ENCODE measurements at places on chromosomes 2 and 18.

DNA sequence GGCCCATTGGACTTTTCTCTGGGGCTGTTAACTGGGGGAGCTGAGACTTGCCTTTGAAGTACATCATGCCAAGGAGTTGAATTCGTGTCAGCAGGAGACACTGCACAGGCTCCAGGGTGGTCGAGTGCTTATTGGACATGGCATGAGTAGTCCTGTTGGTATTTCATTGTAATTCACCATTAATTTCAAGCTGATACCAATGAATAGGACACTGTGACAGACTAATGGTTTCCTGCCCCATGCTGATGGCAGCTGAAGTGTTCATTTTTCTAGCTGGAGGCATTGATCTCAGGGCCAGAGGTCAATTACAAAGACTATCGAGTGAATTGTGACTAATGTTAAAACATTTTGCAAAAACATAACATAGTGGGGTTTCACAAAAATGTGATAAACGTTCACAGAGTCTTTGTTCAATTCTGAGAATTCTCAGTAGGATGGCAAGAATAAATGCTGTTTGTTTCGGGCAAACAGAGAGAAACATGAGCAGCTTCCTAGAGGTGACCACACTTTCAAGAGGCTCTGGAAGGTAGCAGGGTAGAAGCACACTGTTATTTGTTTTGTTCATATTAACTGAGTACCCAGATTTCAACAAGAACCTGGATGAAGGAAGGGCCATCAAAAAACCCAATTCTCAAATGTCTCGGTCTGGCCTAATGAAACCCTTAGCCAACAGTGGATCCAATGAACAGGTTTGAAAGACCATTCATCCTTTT lies 90.6 kb upstream of the ARL4C start:
- no peak for DNase-seq

DNA sequence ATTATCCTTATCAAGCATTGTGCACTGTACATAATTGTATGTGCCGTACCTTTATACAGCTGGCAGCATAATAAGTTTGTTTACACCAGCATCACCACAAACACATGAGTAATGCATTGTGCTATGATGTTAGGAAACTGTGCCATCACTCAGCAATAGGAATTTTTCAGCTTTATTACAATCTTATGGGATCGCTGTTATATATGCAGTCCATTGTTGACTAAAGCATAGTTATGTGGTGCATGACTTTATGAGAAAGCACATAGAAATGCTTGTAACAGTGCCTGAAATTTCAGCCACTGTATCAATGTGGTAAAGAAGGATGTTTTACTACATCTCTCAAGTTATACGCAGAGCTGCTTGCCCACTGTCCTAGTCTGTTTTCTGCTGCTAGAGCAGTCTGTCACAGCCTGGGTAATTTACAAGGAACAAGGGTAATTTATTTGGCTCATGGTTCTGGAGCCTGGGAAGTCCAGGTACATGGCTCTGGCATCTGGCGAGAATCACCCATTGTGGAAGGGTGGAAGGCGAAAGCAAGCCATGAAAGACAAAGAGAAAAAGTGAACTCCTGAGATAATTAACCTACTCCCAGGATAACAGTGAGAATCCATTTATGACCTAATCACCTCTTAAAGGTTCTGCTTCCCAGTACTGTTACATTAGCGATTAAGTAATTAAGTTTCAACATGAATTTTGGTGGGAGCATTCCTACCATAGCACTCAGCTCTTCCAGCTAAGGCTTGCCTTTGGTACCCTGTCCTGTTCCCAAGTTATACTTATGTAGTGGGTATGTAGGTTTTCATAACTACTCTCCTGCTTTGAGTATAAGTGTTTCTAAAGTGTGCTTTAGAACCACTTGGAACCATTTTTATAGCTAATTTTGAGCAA lies 4.6 kb downstream of the MAP3K20 start:
- DNase-seq = no peak

DNA sequence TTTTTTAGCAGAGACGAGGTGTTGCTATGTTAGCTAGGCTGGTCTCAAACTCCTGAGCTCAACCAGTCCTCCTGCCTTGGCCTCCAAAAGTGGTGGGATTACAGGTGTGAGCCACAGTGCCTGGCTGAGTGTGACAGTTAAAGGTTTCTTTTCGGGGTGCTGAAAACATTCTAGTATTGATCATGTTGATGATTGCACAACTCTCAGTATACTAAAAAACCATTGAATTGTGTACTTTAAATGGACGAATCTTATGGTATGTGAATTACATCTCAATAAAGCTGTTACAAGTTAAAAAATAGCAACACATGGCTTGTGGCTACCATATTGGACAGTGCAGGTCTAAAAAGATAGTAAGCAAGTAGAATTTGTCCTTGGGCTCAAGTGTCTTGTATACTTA lies 22.3 kb downstream of the PAPOLG start:
- no peak for DNase-seq

GRCh38 chr2:47346107-47346506 lies 56.8 kb upstream of the MSH2 start:
- DNase-seq = no peak

- DNase-seq = no peak
These were observed 456.5 kb downstream of the METTL4 start for GRCh38 chr18:2114765-2115164.

DNA sequence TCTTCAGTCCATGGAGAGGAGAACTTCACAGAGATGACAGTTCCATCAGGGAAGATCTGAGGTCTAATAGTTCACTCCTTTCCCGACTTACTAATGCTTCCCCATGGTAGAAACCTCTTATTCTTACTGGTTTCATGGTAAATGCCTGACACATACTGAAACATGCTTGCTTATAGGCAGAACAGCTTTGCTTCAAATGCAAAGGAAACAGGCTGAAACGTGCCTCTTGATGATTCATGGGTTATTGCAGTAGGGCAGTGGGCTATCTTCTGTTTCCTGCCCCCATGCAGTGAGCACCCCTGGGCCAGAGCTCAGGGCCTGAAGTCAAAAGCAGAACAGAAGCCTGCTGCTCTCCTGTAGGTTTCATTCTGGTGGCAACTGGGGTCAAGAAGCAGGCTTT lies 223.5 kb downstream of the RDH14 start:
- no peak for DNase-seq

DNA sequence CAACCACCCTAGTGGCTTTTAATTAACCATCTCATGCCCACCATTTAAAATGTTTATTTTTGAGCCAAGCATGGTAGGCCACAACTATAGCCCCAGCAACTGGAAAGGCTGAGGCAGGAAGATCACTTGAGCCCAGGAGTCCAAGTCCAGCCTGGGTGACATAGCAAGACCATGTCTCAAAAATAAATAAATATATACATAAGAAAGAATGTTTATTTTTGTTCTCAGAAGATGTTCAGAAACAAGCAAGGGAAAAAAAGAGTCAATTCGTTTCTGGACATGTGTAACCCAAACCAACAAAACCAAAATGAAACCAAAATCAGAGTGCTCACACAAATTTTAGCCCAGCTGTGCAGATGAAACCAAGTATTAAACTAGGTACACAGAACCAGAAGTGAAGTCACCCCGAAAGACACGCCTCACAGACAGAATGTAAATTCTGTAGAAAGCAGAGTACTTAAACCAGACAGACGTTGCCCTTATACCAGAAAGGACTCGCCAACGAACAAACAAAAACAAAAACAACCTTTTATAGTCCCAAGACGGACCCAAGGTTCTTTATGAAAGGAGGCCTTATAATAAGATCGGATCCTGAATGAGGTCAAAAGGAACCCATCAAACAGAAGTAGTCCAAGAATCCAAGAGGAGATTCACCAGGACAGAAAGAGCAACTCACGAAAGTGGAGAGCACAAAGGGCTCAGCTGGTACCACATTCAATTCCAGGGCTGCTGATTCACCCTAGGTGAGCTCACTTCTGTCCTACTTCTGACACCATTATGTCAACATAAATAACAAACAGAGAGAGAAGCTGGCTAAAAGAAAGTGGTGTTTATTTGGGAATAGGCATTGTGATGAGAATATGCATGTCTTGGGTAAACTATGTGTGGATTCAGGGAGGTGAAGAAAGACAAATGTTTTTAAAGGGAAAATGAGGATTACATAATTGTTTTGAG lies 31.8 kb upstream of the MTCL1 start:
- DNase-seq = peak; percentile 31

DNA sequence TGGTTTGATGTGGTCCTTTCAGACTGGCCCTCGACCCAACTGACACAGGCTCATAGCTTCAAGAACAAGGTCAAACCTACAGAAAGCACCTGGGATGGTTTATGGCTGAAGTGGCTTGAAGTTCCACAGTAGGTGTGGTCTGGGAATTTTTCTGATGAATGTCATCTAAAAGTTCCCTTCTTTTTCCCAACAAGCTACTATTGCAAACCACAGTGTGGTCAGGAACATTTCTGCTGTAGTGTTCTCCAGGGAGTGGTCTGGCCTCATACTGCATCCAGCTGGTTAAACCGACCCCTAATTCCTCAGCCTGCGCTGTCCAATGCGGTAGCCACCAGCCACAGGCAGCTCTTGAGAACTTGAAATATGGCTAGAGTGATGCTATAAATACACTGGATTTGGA lies 92.7 kb downstream of the FAM124B start:
- no peak for DNase-seq

GRCh38 chr2:109699646-109700045 lies 85.5 kb downstream of the SOWAHC start:
- DNase-seq = no peak

GRCh38 chr2:18123577-18123976 lies 245.1 kb downstream of the KCNS3 start:
- DNase-seq = no peak

DNA sequence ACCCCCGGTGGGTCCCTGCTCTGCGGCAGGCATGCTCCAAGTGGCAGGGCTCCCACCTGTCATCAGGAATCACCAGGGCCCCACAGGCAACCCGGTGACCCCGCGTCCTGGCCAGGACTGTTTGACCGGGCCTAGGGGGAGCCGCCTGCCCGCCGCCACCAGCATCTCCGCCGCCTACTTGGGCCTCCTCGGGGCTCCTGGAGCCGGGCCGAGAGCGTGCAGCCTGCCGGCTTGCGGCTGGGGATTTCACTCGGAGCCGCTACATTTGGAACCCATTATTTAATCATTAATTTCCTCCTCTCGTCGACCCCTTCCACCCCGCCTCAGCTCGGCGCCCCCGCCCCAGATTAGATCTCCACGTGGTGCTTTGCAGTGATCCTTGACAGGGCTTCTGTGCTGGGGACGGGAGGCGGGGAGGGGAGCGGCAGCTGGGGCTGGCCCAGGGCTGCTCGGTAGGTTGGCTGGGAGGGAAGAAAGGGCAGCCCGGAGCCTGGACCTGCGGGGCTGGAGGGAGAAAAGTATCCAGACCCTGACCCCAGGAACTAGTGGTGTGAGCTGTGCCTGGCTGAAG lies 295.4 kb downstream of the CYP26B1 start:
- no peak for DNase-seq

DNA sequence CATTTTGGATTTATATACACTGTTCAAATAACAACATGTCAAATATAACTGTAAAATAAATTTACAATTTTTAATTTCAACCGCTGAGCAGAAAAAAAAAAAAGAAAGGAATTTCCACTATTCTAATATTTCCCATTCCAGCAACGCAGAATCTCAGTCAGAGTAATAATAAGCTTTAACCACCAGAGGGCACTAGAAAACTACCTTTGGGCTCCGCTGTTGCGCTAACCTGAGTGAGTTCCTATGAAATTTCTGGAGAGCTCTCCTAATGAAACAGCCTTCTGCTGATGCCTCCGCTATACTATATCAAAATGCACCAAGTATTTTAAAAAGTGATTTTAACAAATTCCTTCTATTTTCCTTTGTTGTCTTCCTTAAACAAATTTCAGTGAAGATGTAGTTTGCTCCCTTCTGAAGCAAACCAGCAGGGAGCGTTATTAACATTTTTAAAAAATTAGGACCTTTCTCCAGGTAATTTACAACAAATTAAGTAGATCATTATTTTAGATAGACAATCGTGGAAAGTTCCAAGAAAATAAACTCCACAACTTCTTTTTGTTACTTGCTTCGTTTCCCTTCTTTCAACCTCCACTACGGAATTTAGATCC lies 23.0 kb downstream of the ERMN start:
- peak; percentile 19 for DNase-seq
